ENCODE measurements at places on chromosomes 7 and 10. TPM values are rescaled to one million over a fixed set of nuclear protein-coding genes. Genes with fewer than 3 reads are reported as not detected.
A peak's percentile ranks its signal among the peaks of the same experiment; 100 is the strongest.

The GPR141 gene
- total RNA-seq: 0.32 TPM

The LRIT1 gene
- total RNA-seq: not detected

The CDNF gene
- total RNA-seq: 1.3 TPM

The C10orf67 gene
- total RNA-seq: under 0.01 TPM

The DIP2C gene
- total RNA-seq: 18.7 TPM

The ZNHIT1 gene
- total RNA-seq: 92.1 TPM

The SCIN gene
- 3.9 TPM for total RNA-seq

The ANKRD16 gene
- total RNA-seq: 9.3 TPM

The MYOZ1 gene
- total RNA-seq: 0.32 TPM

The PMPCB gene
- 45.4 TPM for total RNA-seq

The STAM gene
- total RNA-seq: 38.0 TPM

The ACTL6B gene
- total RNA-seq: not detected

- peak; percentile 71 for DNase-seq
Measured at GRCh38 chr10:43867667-43868565, 219.2 kb upstream of the ZNF32 start.

- DNase-seq: no peak
Measured at GRCh38 chr7:37817591-37817960, 30.8 kb upstream of the NME8 start.

DNA sequence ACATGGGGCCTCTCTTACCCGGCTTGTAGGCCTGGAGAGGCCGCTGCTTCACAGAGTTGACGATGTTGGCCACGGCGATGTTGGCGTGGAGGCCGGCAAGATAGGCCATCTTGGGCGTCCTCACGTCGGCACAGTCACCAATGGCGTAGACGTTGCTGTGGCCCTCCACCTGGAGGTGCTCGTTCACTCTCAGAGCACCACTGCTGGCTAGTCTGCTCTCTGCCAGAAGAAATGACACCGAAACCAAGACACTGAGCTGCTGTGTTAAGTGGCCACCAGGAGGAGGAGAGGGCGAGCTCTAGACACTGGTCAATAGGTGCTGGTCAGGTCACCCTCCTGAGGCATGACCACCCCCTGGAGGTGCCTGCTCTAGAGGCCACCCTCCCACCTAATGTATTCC lies 17.7 kb downstream of the AIFM2 start:
- DNase-seq: no peak

DNA sequence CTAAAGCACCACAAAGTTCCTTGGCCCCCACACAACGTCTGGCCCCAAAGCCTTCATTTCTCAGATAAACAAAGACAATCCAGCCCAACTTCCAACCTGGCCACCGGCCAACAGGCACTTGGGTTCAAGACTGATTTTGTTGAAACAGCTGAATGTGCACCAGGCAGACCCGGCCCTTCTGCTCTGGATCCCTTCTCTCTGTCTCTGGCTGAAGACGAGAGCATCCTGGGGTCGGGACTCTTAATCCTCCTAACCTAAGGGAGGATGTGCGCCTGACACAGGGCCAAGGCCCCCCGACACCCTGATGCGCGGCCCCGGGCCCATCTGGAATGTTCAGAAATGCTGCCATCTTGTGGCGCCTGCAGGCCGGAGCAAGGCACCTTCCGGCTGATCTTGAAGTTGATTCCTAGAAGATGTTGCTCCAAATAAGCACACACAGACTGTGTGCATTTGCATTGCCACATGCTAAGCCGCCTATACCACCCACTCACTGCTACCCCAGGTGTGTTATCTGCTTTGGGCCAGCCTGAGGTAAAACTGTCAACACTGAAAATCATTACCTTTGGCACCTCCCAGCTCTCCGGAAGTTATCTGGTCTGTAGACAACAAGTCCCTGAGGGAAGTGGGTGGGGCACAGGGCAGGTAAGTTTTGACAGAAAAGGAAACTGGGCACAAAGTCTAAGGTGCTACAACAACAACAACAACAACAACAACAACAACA lies 98.4 kb upstream of the HABP2 start:
- peak; percentile 42 for DNase-seq

DNA sequence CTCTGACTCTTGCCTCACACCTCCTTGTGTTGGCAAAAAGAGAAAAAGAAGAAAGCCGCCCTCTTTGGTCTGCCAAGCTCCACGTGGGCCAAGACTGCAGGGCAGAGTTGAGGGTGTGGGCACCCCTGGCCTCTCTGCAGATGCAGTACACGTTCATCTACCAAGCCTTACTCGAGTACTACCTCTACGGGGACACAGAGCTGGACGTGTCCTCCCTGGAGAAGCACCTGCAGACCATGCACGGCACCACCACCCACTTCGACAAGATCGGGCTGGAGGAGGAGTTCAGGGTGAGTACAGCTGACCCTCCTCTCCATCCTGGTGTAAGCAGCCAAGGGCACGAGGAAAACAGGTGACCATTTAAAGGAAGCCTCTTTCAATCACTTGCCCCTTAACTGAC lies 56.1 kb downstream of the MKI67 start:
- no peak for DNase-seq

DNA sequence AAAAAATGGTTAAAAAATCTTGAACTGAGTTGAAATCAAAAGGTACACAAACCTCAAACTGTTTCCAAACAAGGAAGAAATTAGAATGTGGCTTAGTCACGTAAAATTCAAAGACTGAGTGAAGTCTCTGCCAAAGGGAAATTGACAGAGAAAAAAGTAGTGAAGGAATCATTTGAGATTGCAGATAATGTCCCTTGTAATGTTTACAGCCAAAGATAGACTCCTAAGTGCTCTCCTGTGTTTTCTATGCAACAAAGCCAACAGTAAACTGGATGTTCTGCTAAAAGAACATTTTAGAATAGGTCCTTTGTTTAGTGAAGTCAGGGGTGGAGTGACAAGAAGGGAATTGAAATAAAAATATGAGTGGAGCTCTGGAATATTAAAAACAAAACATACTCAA lies 117.9 kb downstream of the ITGA8 start:
- DNase-seq: no peak

GRCh38 chr10:81696609-81697388 lies 178.2 kb upstream of the NRG3 start:
- DNase-seq: no peak

DNA sequence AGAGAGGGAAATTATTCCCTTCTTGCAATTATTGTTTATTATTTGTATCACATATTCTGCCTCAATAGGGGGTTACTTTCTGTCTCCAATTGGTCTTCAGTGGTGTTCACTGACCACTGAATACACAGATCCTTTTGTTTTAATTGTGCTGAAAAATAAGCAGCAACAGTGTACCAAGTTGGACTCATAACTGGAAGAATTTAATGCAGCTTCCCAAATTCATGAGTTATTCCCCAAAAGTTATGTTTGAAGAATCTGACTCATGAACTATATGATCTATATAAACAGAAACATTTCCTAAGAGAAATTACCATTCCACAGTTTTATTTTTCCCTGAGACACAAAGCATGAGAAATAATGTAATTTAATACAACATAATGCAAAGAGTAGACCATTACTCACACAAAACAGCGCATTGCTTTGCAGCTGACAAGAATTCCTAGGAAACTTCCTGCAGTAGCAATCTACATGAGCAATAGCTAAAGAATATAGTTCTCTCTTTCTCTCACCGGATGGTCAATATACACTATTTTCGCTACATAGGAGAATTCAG lies 479.2 kb downstream of the HTR7 start:
- no peak for DNase-seq

DNA sequence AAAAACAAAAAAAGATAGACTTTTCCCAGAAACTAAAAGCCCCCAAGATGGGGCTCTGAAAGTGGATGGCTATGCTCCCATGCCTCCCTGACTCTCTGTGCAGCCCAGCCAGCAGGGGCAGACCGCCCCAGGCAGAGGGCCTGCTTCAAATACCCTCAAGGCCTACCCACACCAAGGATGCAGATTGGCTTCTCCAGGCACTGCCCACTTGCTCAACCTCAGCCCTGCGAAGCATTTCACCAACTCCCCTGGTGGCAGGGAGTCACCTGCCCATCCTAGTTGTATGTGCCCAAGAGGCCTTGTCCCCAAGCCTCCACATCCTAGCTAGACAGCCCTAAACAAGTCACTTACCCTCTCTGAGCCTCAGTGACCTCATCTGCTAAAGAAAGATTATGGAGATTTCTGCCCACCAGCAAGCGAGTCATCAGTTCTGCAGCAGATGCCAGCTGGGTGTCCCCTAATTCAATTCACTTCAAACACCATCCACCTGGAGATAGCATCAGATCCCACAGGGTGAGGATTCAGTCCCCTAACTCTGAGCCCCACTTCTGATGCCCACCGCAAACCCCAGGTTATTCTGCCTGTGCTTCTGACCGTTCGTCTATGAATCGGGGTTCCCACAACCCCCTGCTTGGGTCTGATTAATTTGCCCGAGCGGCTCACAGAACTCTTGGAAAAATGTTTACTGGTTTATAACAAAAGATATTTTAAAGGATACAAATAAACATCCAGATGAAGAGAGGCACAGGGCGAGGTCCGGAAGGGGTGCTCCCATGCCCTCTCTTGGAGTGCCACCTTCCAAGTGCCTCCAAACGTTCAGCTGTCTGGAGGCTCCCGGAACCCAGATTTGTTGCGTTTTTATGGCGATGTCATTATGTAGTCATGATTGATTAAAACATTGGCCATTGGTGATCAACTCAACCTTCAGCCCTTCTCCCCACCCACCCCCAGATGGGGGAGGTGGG lies 18.6 kb upstream of the ZMIZ1 start:
- no peak for DNase-seq

GRCh38 chr7:28627896-28628295 lies 215.6 kb downstream of the CREB5 start:
- DNase-seq: no peak

DNA sequence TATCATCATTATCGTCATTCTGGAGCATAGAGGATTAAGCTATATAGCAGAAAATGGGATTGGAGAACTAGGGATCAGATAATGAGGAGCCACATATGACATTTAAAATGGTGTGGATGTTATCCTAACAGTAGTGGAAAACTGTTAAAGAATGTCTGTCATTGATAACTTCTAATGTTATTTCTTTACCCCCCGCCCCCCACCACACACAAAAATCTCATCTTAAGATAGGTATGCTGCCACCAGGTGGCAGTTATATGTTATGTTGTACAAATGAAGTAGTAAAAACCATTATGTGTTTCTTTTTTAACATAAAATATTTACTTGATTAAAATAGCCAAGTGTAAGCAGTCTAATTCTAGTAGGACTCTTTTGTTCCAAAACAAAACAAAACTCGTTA lies 13.0 kb downstream of the AKAP9 start:
- DNase-seq: peak; percentile 21

DNA sequence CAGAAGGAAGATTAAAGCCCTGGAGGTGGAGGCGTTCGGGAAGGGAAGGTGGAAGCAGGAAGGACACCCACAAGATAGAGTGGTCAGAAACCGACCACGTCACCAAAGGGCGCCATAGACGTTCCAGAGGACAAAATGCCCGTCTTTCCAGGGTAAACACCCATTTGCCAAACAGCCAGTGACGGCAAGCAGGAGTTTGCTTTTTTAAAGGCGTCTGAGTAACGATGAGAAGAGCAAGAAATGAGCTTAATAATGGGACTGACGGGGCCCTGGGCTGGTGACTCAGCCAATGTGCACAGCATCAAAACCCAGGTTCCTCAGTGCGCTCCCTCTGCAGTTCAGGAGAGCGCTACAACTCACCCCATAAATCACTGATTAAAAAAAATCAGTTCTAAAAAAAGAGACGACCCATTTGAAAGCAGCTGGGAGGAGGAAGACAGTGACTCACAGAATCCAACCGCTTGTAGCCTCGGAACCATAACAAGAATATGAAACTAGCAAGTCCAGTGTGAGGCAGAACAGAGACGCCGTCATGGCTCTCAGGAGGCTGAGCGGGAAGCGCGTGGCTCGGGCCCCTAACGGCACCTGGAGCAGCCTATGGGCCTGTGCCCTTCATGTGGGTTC lies 5.9 kb downstream of the DIP2C start:
- peak; percentile 90 for DNase-seq

GRCh38 chr7:73394422-73394821 lies 39.2 kb upstream of the FZD9 start:
- no peak for DNase-seq

GRCh38 chr10:79270466-79271246 lies 76.6 kb upstream of the PPIF start:
- DNase-seq: no peak

GRCh38 chr7:87426160-87426559 lies 49.3 kb downstream of the ABCB4 start:
- no peak for DNase-seq

DNA sequence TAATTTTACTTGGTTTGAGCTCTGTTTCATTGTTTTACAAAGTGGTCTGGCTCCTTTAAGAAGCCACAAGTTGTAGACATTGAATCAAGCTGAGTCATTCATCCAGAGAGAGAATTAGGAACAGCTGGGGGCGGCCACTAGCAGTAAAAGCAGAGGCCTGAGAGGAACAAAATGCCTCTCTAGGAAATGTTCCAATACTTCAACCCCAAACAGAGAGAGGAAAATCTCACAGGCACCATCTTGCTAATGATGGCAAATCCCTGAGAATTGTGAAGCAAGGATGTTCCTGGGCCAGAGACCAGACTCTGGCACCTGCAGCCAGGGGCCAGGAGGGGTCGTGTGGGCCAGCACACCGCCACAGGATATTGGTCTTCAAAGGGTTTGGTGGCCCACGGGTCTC lies 26.5 kb upstream of the TRIL start:
- peak; percentile 87 for DNase-seq

Measured in fibroblast of villous mesenchyme (primary cell).